Sigmoid colon (tissue), 7 donors: ENCODE measurements at places on chromosomes 11 and 22.

- peaks cover 4% of the 10 kb centered on the region for H3K4me1 ChIP-seq
- H3K27me3 ChIP-seq, result no peaks in the 10 kb centered on the region
- H3K36me3 ChIP-seq, result peaks cover 12% of the 10 kb centered on the region
- DNase-seq, result no peak
Observed at GRCh38 chr22:20809538-20810185, 35.7 kb downstream of the SERPIND1 start.

DNA sequence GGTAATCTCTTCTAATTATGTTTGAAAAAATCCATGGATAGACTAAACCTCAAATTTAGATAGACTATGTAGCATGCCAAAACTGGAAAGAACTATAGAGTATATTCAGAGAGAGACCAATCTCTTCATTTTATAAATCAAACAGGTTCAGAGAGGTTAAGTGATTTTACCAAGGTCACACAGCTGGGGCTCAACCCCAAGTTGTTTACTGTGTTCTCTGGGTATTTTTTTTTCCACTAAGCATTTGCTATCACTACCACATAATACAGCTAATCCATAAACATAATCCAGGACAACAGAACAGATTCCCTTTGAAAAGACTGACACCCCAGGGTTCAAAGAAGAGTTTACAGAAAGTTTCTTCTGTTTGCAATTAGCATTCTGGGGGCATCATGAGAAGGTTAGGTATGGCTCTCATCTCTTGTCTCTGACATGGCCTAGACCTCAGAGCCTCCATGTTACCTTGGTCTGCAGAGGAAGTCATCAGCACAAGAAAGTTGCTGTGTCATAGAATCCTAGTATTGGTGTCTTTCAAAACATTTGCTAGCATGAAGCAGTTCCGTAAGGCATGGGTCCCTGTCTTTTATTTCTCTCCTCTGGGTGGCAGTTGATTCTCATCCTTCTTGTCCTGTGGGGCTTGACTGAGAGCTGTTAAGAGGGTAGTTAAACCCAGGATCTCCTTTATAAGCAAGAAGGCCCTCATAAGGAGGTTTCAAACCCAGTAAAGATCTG, 94.5 kb upstream of the HSD17B12 start:
- peaks cover 5% of the 10 kb centered on the region for H3K4me1 ChIP-seq
- no peak for DNase-seq
- H3K4me3 ChIP-seq, result no peak overlapping the region
- H3K27ac ChIP-seq, result no peak overlapping the region
- H3K27me3 ChIP-seq, result peaks cover 12% of the 10 kb centered on the region
- H3K36me3 ChIP-seq, result no peaks in the 10 kb centered on the region

- H3K4me3 ChIP-seq, result no peak overlapping the region
- no peaks in the 10 kb centered on the region for H3K27me3 ChIP-seq
- peaks cover 15% of the 10 kb centered on the region for H3K4me1 ChIP-seq
- H3K36me3 ChIP-seq, result no peaks in the 10 kb centered on the region
- peak; percentile 54 for DNase-seq
- no peak overlapping the region for H3K27ac ChIP-seq
Observed at GRCh38 chr22:41690476-41690875, 1.8 kb upstream of the SNU13 start.

DNA sequence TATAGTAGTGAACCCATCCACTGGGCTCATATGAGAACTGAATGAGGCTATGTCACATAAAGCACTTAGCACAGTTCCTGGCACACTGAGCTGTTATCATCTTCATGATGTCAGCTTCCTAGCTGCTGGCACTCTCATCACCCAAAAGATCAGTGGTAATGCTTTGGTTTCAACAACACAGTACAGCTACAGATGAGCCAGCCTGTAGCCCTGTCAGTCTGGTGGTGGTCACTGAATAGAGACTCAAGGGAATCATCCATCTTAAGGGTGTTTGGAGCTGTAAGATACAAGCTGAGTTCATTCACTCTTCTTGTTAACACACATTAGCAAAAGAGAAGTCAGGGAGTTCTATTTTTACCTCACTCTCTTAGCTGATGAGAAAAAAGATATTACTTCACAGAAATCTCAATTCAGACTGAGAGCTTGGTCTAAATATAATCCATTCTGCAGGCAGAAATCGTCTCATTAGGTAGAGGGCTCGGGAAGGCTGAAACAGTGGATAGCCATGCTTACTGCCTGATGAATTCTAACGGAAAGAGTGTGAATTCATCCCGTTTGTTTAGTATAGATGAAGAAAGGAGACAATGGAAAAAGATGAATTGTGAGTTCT, 6.3 kb upstream of the SLC1A2 start:
- H3K27ac ChIP-seq, result no peak overlapping the region
- no peaks in the 10 kb centered on the region for H3K4me1 ChIP-seq
- peaks cover 5% of the 10 kb centered on the region for H3K27me3 ChIP-seq
- H3K4me3 ChIP-seq, result no peak overlapping the region
- no peak for DNase-seq
